Endothelial cell of umbilical vein (primary cell): ENCODE measurements at places on chromosomes 4 and X.

DNA sequence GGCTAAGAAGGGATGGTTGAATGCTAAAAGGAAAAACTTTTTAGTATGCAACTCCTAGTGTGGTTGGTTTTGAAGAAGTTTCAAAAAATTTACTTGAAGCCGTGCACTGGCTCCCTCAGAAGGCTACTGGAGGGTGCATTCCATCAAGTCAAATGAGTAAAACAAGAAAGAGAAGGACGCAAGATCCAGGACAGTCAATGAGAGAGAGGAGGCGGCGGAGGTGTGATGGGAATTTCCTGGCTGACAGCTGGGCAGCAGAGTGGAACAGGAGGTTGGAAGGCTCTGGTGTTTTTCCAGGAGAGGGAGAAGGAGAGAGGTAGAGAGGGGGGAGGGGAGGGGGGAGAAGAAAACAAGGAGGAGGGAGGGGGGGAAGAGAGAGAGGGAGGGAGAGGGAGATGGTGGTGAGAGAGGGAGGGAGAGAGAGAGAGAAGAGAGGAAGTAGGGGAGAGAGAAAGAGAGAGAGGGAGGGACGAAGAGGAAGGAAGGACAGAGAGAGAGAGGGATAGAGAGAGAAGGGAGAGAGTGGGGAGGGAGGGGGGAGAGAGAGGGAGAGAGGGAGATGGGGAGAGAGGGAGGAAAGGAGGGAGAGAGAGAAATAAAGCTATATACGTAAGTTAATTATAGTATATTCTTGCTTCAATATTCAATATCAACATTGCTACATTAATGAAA is 126.4 kb downstream of the SH3KBP1 start:
- DNase-seq, result no peak
- no peak overlapping the region for H3K4me3 ChIP-seq
- H3K36me3 ChIP-seq, result no peaks in the 10 kb centered on the region
- H3K27me3 ChIP-seq, result no peaks in the 10 kb centered on the region
- H3K27ac ChIP-seq, result no peak overlapping the region
- peaks cover 10% of the 10 kb centered on the region for H3K4me1 ChIP-seq

GRCh38 chrX:13669246-13669737 is 16.4 kb downstream of the TCEANC start:
- H3K27ac ChIP-seq, result no peak overlapping the region
- H3K36me3 ChIP-seq, result no peaks in the 10 kb centered on the region
- H3K4me3 ChIP-seq, result no peak overlapping the region

DNA sequence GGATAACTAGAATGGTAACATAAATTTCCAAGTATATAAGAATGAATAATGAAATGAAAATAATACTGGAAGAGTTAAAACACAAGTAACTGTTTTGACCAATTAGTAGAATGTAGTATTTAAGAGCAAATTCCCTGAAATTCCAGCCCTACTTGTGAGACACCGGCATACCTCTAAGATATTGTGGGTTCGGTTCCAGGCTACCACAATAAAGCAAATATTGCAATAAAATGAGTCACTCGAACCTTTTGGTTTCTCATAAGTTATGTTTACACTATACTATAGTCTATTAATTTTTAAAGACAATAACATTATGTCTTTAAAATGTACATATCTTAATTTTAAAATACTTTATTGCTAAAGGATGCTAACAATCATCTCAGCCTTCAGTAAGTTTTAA is 15.2 kb upstream of the IQCM start:
- no peaks in the 10 kb centered on the region for H3K36me3 ChIP-seq
- DNase-seq, result no peak
- H3K4me3 ChIP-seq, result no peak overlapping the region
- H3K27me3 ChIP-seq, result no peaks in the 10 kb centered on the region

- H3K4me1 ChIP-seq, result peaks cover 21% of the 10 kb centered on the region
- no peaks in the 10 kb centered on the region for H3K36me3 ChIP-seq
- no peaks in the 10 kb centered on the region for H3K27me3 ChIP-seq
These were observed 3.1 kb downstream of the ZNF185 start for GRCh38 chrX:152900937-152901445.

DNA sequence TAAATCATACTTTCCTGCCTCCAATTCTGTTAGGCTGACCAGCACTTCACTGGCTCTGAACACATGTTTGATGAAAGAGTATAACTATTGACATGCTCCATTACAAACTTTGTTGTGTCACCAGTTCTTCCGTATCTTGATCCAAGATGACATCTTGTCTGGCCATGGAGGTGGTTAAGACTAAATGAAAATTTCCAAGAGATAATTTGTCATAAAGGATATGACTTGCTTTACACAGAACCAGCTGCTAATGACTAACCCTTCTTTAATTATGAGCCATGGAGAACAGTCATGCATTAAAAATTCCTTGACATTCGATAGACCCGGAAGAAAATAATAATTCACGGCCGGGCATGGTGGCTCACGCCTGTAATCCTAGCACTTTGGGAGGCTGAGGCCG is 17.7 kb upstream of the N4BP2 start:
- DNase-seq, result peak; percentile 43
- H3K27me3 ChIP-seq, result no peaks in the 10 kb centered on the region
- peak overlapping the region; percentile 2 for H3K27ac ChIP-seq
- H3K4me3 ChIP-seq, result no peak overlapping the region
- H3K36me3 ChIP-seq, result no peaks in the 10 kb centered on the region

DNA sequence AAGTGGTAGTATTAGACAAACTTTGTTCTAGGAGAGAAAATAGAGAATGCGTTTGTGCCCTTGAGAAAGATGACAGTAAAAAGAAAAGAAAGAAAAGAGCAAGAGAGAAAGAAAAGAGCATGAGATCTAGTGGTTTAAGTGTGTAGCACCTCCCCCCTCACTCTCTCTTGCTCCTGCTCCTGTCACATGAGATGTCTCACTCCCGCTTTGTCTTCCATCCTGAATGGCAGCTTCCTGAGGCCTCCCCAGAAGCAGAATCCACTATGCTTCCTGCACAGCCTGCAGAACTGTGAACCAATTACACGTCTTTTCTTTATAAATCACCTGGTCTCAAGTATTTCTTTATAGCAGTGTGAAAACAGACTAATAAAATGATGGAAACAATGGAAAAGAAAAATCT is 499.6 kb downstream of the ACTRT1 start:
- no peaks in the 10 kb centered on the region for H3K4me1 ChIP-seq
- no peak for DNase-seq
- H3K36me3 ChIP-seq, result no peaks in the 10 kb centered on the region
- no peak overlapping the region for H3K27ac ChIP-seq

DNA sequence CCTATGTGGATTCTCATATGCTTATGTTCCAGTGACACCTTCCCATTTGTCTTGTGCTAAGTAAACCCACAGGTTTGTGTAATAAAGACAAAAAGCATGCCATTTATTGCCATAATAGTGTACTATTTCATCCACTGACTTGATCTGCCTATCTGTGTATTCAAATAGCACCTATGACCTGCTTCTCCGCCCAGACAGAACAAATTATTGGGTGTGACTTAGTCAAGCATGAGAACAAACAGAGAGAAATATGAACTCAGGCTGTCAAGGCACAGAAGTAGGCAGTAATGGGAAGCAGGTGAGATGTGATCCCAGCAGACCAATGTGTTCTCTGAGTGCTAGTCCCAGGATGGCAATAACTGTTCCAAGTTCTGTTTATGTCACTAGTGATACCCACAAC is 25.4 kb downstream of the ELOVL6 start:
- no peaks in the 10 kb centered on the region for H3K27me3 ChIP-seq
- H3K4me1 ChIP-seq, result no peaks in the 10 kb centered on the region
- no peak overlapping the region for H3K27ac ChIP-seq
- DNase-seq, result no peak
- no peaks in the 10 kb centered on the region for H3K36me3 ChIP-seq

- no peak for DNase-seq
- H3K36me3 ChIP-seq, result no peaks in the 10 kb centered on the region
- H3K27me3 ChIP-seq, result no peaks in the 10 kb centered on the region
- no peak overlapping the region for H3K27ac ChIP-seq
- H3K4me1 ChIP-seq, result no peaks in the 10 kb centered on the region
These were observed 95.2 kb downstream of the GK start for GRCh38 chrX:30748342-30748960.

GRCh38 chr4:102733084-102733483 is 27.7 kb downstream of the MANBA start:
- H3K36me3 ChIP-seq, result no peaks in the 10 kb centered on the region
- no peak overlapping the region for H3K27ac ChIP-seq
- DNase-seq, result no peak
- H3K4me3 ChIP-seq, result no peak overlapping the region
- no peaks in the 10 kb centered on the region for H3K27me3 ChIP-seq
- H3K4me1 ChIP-seq, result no peaks in the 10 kb centered on the region

- H3K4me3 ChIP-seq, result no peak overlapping the region
- no peak for DNase-seq
- no peaks in the 10 kb centered on the region for H3K27me3 ChIP-seq
- no peaks in the 10 kb centered on the region for H3K36me3 ChIP-seq
- H3K4me1 ChIP-seq, result no peaks in the 10 kb centered on the region
These were observed 78.8 kb downstream of the PDGFC start for GRCh38 chr4:156892805-156893204.

- no peak overlapping the region for H3K27ac ChIP-seq
- H3K27me3 ChIP-seq, result no peaks in the 10 kb centered on the region
- no peaks in the 10 kb centered on the region for H3K36me3 ChIP-seq
- H3K4me3 ChIP-seq, result no peak overlapping the region
- H3K4me1 ChIP-seq, result no peaks in the 10 kb centered on the region
These were observed 4.5 kb upstream of the APELA start for GRCh38 chr4:164872481-164872880.

DNA sequence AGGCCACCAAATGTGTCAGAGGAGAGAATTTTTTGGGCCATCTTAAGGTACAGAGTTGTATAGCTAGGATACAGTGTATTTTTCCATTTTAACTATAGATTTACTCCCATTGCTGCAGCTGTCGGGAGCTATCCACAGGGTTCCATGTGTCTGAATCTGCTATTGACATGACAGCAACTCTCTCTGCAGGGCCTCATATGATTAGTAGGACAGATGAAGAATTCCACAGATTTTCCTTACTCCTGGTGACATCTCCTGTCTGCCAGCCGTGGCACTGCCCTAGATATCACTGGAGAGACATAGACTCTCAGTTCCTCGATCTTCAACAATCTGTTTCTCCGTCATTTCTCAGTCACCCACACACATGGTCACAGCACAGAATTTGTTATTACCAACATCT is 86.5 kb downstream of the SPCS3 start:
- H3K27me3 ChIP-seq, result peaks cover 33% of the 10 kb centered on the region
- H3K36me3 ChIP-seq, result no peaks in the 10 kb centered on the region
- DNase-seq, result no peak
- H3K4me3 ChIP-seq, result no peak overlapping the region

GRCh38 chrX:4572691-4573090 is 859.2 kb upstream of the PRKX start:
- H3K4me1 ChIP-seq, result no peaks in the 10 kb centered on the region
- no peaks in the 10 kb centered on the region for H3K27me3 ChIP-seq
- no peak for DNase-seq
- H3K27ac ChIP-seq, result no peak overlapping the region

DNA sequence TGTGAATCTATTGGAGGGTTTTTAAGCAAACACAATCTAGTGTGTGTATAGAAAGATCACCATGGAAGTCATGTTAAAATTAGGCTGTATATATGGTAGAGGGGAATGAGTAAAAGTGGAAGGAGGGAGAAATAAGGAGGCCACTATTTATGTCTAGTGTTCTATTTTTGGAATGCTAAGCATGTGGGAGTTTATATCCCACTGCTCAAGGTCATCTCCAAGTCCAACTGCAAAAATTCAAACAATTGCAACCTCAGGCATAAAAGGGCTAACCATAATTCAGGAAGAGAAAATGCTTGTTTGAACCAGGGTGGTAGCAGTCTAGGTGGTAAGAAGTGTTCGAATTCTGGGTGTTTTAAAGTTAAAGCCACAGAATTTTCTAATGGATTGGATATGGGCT is 39.2 kb downstream of the SERPINA7 start:
- no peak overlapping the region for H3K27ac ChIP-seq
- no peaks in the 10 kb centered on the region for H3K36me3 ChIP-seq
- no peaks in the 10 kb centered on the region for H3K4me1 ChIP-seq
- no peak for DNase-seq

DNA sequence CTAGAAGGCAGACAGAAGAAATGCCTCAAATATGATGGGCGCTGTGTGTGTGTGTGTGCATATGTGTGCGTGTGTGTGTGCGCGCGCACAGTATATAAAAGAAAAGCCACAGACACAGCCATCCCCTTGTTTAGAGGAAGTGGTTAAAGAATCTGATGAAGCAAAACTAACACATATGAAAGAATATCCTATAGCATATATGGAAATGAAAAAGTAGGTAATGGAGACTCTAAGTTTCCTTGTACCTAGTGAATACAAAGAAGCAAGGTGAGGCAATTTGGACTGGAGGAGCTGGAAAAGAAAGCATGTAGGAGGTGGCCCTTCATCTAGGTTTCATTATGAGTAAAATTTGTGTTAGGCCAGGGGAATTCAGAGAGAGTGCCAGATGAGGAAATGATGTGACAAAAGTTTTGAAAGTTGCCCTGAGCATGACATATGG is 58.6 kb upstream of the MCF2 start:
- H3K36me3 ChIP-seq, result no peaks in the 10 kb centered on the region
- DNase-seq, result no peak
- no peak overlapping the region for H3K4me3 ChIP-seq
- no peaks in the 10 kb centered on the region for H3K4me1 ChIP-seq

DNA sequence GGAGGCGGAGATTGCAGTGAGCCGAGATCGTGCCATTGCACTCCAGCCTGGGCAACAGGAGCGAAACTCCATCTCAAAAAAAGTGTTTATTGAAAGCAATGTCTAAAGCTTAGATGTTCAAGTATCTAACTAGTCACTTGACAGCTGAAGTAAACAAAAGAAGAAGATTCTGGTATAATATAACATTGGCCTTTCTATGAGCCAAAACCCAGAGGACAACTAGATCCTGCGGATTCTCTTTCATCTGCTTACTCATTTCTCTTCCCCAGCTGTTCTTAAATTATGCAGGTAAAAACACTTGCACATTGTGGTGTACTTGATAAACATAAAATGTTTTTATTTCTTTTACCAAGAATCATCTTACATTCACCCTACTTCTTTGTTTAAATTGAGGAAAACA is 24.1 kb upstream of the AREG start:
- DNase-seq, result no peak
- H3K36me3 ChIP-seq, result no peaks in the 10 kb centered on the region
- H3K27ac ChIP-seq, result no peak overlapping the region
- peaks cover 25% of the 10 kb centered on the region for H3K4me1 ChIP-seq
- H3K4me3 ChIP-seq, result no peak overlapping the region

GRCh38 chr4:78621395-78621794 is 69.8 kb downstream of the ANXA3 start:
- no peak overlapping the region for H3K27ac ChIP-seq
- H3K36me3 ChIP-seq, result no peaks in the 10 kb centered on the region
- H3K4me1 ChIP-seq, result peaks cover 9% of the 10 kb centered on the region
- H3K27me3 ChIP-seq, result no peaks in the 10 kb centered on the region
- H3K4me3 ChIP-seq, result no peak overlapping the region
- no peak for DNase-seq

GRCh38 chrX:151779258-151779657 is 44.7 kb downstream of the CNGA2 start:
- no peak overlapping the region for H3K4me3 ChIP-seq
- H3K36me3 ChIP-seq, result no peaks in the 10 kb centered on the region
- H3K27ac ChIP-seq, result no peak overlapping the region
- no peaks in the 10 kb centered on the region for H3K27me3 ChIP-seq
- no peak for DNase-seq
